Uterus (tissue), 4 donors: ENCODE measurements at places on chromosomes 2 and 18.
A peak's percentile ranks its signal among the peaks of the same experiment; 100 is the strongest.

DNA sequence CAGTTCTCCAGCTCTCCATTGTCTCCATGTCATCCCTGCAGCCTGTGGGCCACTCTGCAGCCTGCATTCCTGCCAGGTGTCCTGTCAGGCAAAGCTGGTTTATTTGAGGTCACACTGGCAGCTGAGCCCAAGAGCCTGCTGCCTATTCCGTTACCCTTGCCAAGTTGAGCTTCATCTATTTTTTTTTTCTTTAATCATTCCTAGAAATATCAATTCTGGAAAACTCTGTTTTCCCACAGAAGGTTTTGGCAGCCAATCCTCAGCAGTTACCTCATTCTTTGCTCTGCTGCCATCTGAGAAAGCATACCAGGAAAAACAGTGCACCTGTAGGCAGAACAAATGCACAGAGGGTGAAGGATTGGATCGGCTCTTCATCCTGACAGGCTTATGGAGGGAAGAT is 411.0 kb upstream of the ACVR2A start:
- no peak for DNase-seq

GRCh38 chr2:58620093-58620492 is 379.0 kb upstream of the FANCL start:
- DNase-seq, result no peak

DNA sequence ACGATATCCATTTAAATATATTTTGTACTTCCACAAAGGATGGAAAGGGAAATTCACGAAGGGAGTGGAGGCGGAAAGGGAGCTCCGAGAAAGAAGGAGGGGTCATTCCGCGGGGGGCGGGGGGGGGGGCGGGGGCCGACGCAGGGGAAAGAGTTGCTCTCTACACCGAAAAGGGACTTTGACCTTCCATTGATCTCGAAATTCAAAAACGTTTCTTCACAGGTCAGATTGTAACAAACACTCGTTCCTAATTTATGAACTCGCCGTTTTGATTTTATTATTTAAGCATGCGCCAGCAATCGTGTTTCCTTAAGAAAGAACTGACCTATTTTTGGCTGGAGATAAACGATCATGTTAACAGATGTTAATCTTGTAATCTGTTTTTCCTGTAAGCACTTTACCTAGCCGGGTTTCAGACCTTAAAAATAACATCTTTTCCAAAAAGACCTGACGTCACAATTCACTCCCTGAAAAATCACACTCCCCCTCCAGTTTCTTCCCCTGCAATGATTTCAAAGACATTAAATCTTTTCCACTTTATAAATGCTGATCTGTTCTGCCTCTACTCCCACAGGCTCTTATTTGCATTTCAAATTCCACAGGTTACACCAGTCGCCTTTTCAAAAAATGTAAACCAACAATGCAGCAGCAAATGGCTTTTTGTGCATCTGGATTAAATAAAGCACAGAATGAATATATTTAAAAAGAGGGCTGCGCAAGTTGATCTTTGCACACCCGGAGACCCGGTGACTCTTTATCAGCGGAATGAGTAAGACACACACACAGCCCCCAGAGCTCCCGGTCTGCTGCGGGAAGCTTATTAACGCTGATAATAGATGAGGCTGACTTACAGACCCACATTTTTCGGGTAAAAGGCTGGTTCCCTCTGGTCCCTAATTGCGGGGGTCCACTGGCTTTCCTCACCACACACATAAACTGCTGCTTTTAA is 1.6 kb downstream of the ZNF516 start:
- DNase-seq, result peak; percentile 69

- DNase-seq, result no peak
Observed at GRCh38 chr18:2907550-2908135, 60.8 kb downstream of the EMILIN2 start.

DNA sequence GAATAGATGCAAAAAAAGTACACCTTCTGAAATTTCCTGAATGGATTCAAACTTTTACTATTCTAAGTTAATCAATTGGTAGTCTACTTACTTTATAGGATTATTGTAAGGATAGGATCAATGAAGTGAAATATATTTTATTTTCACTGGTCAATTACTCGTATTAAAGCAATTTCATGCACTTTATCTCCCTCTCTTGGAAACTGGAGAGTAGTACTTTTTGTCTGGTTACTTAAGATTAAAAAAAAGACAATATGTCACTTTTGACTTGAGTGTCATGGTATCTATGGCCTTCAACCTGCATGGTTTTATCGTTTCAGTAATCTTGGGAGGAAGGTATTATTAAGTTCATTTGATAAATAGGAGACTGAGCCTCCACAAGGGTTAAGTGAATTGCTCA is 1.0 kb upstream of the KYNU start:
- no peak for DNase-seq

DNA sequence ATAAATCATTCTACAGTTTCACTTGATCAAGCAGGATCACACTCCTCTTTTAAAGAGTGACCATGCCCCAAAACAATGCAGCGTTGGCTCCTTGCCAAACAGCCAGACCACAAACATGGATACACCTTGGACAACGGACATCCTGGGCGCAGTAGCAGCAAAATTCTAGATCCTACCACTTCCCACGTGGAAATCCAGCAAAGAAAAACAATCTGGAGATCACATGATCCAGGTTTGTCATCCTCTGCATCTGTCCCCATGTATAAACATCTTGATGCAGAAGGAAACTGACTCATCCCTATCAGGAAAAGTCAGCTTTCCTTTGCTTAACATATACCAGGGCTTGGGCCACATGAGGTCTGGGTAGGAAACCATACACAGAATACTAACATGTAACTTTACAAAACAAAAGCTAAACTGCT is 53.1 kb downstream of the ZNF521 start:
- DNase-seq, result peak; percentile 50

DNA sequence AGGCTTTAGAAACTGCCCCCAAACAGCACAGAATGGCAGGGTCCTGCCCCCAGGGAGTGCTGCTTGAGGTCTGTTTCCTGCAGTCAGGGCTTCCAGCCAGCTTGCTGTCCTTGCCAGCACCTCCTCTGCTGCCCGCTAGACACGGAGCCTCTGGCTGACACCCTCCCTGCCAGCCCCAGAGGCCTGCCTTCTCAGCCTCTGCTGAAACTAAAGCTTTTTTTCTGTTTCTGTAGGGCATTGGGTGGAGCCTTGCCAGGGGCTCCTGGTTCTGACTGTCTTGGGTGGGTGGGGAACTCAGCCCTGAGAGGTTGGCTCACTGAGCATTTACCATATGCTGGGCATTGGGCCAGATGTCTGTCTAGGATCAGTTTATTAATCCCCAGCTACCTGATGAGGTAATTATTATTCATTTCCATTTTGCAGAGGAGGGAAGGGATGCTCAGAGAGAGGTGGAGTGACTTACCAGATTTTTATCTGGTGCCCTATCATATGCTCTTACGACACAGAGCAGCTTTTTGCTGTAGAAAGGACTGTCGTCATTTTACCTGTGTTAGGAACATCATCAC is 35.4 kb downstream of the INPP4A start:
- DNase-seq, result peak; percentile 39

GRCh38 chr2:227817850-227818674 is 4.4 kb downstream of the CCL20 start:
- peak; percentile 58 for DNase-seq

DNA sequence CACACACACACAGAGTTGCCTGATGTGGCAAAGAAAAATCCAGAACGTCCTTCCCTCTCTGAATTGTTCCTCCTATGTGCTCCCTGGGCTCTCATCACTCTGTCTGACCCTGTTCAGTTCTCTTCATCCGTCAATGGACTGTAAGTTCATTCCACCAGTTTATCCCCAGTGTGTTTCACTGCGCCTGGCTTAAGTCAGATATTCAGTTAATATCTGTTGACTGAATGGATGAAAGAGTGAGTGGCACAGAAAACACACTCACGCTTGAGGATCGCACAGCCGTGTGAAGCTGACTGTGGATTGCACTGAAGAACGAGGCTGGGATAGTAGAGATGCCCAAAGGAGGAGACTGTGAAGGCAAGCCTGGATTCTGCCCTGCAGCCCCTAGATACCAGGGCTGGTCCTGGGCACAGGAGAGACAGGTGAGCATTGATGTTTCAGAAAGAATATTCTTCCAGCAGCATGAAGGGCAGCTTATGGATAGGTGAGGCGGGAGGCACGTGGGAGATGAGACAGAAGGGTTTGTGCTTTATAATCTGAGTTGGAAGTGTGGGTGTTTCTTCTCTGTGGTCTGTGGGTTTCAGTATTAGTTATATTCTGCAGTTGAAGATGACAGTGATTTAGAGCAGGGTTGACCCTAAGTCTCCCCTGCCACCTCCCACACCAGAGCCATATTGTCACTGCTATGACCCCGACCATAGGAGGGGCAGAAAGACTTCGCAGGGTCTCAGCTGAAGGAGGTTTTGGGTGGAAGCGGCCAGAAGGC is 129.9 kb downstream of the SOCS6 start:
- DNase-seq, result no peak

GRCh38 chr2:222993920-222994650 is 57.9 kb upstream of the KCNE4 start:
- DNase-seq, result peak; percentile 95

GRCh38 chr18:32138332-32138982 is 46.8 kb downstream of the RNF138 start:
- DNase-seq, result no peak

DNA sequence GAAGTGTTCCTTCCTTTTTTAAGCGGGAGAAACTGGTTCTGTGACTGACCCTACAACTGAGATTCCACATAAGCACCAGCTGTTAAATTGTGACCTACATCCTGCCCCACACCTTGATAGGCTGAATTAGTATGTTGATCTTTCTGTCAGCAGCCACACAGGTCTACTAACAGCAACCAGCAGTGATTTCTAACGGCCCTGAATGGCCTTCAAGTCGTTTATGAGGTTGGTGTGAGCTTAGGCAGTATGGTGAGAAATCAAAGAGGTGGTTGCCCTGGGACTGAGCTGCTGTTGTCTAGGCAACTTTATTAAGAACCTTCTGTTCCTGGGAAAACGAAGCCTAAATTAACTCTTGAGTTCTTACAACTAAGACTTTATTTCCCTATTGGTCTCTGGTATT is 197.2 kb upstream of the FSHR start:
- no peak for DNase-seq

DNA sequence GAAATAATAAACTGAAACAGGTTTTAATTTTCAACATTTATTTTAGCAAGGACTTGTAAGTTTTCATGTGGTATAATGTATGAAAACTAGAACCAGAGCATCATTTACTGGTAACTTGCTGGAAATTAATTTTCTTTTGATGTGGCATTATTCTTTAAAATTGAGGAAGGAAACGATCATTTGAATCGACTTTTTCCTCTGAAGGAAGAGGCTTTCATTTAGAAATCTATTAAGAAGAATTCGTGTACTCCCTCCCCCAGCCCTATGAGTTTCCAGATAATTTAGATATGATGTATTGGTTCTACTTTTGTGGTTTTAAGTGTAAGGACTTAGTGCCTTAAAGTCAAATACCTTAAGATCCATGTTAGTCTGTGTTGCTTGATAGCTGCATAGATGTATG is 2.5 kb downstream of the BABAM2 start:
- DNase-seq, result no peak

DNA sequence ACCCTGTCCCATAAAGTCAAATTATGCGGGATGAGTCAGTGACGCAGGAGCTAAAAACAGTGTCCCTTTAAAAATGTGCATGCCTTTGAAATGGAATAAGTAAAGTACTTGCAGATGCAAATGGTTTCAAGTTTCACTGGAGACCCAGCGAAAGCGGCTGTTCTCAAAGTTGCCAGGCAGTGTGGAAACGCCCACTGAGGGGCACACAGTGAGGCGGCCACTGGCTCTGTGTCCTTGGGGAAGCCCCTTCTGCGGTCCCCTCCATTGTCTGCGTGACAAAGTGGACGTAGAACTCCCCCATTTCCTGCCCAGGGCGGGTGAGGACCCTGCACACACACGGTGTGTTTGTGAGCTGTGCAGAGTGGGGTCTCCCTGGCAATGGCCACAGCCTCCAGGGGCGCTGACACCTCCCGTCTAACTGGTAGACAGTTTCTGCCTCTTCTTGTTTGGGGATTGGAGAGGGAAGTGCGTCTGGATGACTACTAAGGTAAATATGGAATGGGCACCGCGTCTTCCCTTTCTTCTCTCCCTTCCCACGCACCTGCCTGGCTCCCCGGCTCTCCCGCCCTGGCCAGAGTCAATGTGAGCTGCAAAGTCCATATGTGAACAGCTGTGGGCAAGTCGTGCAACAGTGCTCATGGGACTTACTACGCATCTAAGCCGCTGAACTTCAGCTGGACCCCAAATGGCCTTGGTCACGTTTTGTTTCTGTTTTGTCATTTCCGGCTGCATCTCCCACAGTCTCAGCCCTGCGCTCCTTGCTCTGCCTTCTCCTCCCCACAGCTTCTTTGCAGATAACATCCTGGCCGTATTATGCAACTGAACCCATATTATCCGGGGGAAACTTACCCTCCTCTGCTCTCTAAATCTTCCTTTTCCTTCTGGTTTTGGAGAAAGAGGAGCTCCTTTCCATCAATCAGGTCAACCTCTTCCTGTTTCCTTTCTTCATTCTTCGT is 33.7 kb upstream of the ZNF516 start:
- peak; percentile 75 for DNase-seq

DNA sequence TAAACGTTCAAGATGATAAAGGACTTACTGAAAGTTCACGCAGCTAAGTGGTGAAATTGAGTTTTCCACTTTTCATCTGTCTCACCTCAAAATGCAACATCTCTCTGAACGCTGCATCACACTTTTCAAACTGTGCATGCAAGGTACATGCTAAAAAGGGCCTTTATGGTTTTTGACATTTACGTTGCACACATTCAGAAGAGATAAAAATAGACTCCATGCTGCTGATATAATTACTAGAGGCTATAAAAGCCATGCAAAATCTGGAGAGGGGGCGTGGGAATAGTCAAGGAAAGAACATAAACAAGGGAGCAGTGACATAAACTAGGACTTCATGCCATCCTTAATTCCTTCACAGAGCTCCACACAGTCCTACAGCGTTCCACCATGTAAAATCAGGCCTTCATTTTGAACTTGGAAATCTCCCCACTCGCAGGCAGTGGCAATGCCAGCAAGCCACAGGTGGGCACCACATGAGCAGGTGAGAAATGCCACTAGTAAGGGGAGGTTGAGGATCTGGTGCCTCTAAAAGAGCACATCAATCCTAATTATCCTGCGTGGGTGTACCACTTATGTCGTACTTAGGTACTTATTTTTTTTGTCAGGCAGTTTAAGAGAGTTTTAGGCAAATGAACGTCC is 71.4 kb downstream of the ZEB2 start:
- DNase-seq, result no peak

DNA sequence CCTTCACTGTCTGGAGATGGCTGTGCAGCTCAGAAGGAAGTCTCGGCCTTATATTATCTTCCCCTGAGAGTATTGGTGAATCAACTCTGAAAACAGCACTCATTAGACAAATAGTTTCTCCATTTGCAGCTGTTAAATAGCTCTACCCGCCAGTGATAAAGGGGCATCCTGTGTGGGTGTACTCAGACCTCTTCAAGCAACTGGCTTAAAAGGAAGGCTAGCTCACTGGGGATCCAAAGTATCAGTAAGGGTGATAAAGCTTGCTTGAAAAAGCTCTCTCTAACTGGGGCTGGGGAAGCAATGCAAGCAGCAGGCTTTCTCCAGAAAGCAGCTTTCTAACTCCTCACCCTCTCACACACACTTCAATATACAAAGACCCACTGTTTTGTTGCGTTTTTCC is 64.9 kb upstream of the PSMD14 start:
- DNase-seq, result no peak

GRCh38 chr2:112572005-112572404 is 12.4 kb upstream of the CHCHD5 start:
- no peak for DNase-seq
